NK-92 treated with Interleukin-12 subunit alpha and Interleukin-12 subunit beta, amount 100 ng/mL, for 24 hours (cell line): ENCODE measurements at places on chromosomes 13 and 19.

GRCh38 chr13:43026262-43026661 is 2.9 kb downstream of the DNAJC15 start:
- DNase-seq, result no peak

DNA sequence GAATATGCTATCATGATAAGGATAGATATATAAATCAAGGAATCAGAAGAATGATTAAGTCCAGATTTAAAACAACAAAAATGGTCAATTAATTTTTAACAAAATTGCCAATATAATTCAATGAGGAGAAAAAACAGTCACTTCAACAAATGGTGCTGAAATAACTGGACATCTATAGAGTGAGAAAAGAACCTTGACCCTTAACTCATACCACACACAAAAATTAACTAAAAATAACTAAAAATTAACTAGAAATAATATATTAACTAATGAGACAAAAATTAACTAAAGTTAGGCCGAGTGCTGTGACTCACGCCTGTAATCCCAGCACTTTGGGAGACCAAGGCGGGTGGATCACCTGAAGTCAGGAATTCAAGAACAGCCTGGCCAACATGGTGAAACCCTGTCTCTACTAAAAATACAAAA is 9.5 kb downstream of the LGALS7 start:
- no peak for DNase-seq

GRCh38 chr13:44380404-44381165 is 7.0 kb downstream of the SERP2 start:
- no peak for DNase-seq

DNA sequence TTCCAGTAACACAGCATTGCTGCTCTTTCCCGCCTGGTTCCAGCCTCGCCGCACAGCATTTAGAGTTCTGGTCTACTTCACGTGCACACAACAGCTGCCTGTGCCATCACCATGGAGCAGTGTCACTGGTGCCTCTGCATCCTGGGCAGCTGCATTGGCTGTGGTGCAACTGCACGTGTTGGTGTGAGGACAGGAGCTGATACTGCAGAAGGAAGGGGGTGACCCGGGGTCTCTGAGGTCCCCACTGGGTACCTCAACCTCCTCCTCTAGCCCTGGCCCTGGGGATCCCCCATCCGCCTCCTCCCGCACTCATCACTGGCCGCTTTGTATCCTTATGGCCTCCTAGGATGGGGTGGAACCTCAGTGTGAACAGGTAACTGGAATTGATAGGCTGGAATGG is 112.5 kb downstream of the SOX1 start:
- no peak for DNase-seq

GRCh38 chr13:39897636-39898035 is 242.2 kb downstream of the COG6 start:
- DNase-seq, result no peak

DNA sequence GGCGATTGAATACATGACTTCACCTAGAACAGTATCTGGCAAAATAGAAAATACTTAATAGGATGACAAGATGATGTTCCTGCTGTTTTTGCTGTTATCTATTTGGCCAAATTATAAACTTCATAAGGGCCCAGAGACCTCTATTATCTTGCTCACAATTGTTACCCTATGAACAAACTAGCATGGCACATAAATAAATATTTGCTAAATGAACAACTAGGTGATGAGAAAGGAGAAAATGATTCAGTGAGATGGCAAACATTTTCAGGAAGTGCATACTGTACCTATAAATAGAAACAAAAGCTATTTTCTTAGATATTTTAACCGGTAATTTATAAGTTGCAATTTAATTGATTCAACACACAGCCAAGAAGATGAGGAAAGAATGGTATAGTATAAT is 78.4 kb downstream of the FAM216B start:
- DNase-seq, result no peak

- DNase-seq, result no peak
These were observed 610.6 kb upstream of the ATXN8OS start for GRCh38 chr13:69496981-69497380.

DNA sequence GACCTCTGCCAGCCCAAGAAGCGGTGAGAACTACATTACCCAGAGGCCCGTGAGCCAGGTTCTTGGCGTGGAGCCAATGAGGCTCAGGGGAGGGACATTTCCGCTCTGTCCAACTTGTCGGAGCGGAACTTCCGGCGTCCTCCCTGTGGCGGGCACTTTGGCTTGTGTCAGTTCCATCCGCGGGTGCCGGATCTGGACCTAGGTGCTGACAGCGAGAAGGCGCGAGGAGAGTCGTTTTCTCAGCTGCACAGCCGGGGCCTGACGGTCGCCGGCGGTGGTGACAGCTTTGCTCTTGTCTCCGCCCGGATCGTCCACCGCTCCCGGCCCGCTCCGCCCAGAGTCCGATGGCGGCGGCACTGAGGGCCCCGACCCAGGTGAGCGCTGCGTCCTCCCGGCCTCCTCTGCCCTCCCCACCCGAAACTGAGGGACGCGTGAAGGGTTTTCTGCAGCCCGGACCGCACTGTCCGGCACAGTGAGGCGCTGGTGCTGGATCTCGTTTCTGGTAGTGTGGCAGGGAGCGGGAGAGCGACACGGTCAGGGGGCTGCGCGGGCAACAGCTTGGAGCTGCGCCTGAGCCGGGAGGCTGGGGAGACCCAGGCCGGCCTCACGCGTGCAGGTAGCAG is at the start of gene ZNF530:
ZNF530 (plus strand) TSS at position 125 of the 623 bp plus-strand sequence. CDS start 4,461 bp downstream, outside the sequence.
- DNase-seq, result no peak

- DNase-seq, result no peak
These were observed 2.2 kb upstream of the ZNF701 start for GRCh38 chr19:52567921-52568320.

- DNase-seq, result no peak
These were observed 7.7 kb downstream of the DZIP1 start for GRCh38 chr13:95636853-95637252.
